ENCODE measurements at places on chromosomes 16 and 17. TPM values are rescaled to one million over a fixed set of nuclear protein-coding genes. Genes with fewer than 3 reads are reported as not detected.

Gene PERCC1
- not detected for total RNA-seq

DNA sequence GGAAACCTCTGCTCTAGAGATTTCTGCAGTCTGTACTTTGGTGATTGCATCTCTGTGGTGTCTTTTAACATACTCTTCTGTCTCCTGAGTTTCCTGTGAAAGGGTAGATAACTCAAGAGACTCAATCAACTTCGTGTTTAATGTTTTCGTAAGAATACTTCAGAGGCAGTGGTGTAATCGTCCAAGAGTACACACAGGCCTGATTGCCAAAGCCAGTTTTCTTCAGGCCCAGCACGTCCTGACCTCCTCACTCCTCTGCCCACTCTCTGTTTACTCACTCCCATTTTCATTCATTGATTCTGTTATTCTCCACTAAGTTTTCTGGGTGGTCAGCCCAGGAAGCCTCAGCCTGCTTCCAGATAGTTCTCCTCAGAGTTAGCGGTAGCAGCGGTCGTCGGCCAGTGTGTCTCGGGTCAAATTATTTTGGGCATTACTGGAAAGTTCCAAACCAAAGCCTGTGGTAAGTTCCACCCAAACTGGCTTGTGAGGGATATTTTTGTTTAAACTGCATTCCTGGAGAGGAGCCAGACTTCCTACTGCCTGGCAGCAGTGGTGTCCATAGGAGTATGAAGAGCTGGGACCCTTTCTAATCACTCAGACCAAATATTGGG is 293.2 kb downstream of the WWOX start:
- no peak for DNase-seq

DNA sequence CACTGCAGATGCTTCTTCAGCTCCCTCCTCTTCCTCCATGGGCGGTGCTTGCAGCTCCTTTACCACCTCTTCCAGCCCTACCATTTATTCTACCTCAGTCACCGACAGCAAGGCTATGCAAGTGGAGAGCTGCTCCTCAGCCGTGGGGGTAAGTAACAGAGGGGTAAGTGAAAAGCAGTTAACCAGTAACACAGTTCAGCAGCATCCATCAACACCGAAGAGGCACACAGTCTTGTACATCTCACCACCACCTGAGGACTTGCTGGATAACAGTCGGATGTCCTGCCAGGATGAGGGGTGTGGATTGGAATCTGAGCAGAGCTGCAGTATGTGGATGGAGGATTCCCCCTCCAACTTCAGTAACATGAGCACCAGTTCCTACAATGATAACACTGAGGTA is 79.3 kb downstream of the NQO1 start:
- DNase-seq = no peak

DNA sequence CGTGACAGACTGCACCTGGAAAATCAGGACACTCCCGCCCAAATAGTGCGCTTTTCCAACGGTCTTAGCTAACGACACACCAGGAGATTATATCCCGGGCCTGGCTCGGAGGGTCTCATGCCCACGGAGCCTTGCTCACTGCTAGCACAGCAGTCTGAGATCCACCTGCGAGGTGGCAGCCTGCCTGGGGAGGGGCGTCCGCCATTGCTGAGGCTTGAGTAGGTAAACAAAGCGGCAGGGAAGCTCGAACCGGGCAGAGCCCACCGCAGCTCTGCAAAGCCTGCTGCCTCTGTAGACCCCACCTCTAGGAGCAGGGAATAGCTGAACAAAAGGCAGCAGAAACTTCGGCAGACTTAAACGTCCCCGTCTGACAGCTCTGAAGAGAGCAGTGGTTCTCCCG is 5.1 kb downstream of the GALNS start:
- no peak for DNase-seq

DNA sequence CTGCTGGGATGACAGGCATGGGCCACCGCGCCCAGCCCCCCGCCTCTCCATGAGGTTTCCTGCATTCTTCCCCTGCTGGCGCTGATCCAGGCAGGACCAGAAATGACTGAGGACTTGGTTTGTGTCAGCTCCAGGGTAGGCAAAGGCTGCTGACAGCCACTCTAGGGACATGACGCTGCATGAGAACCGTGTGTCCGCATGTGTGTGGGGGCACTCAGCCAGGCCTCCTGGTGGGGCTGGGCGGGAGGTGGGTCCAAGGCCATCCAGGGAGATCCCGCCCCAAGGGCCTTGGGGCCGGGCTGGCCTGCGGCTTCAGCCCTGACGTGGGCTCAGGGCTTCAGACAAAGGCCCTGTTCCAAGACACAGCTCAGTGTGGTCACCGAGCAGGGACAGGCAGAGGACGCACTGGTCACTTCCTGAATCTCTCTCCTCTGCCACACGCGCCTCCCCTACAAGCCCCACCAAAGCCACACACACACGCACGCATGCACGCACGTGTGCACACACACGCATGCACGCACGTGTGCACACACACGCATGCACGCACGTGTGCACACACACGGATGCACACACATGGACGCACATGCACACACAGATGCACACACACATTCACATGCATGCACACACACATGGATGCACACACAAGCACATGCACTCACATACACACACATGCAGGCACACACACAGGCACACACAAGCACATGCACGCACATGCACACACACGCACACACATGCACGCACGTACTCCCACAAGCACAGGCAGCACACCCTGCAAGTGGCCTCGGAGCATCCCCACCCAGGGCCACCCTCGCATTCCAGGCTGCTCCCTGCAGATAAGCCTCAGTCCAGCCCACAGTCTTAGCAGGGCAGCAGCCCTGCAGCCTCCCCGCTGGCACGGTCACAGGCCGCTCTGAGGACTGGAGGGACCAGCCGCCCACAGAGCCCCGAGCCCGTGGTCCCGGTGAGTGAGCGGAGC is 5.3 kb upstream of the TMEM204 start:
- no peak for DNase-seq

DNA sequence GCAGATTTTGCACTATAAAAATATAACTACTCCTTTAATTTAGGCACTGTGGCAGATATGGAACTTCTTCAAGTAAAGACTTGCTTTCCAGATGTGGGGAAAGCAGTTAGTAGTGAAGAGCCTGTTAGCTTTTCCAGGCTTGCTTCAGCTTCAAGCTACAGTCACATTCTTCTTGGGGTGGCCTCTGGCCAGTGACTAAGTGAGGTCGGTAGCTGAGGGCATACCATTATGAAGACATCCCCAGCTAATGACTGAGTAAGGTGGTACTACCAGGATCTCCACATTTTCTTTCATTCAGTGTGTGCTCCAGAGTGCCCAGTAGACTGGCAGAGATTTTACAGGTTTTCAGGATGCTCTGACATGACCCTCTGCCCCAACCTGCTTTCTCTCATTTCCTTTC is 167.1 kb upstream of the KIF2B start:
- DNase-seq = peak; percentile 38

Gene KRT23
- 17.1 TPM for total RNA-seq

DNA sequence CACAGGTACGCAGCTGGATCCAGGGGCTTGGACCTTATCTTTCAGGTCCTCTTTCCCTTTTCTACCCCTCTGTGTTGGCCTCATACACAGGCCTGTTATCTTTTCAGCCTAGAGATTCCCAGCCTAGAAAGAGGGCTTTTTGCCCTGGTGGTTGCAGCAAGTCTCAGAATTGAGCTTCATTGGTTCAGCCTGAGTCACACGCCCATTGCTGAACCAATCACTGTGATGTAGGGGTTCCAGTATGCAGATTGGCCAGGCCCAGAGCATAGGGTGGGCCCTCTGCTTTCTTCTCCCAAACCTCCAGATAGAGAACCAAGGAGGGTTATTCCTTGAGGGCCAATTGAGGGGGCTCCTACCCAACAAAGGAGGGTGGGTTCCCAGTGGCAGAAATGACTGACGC is 32.8 kb downstream of the GPT2 start:
- no peak for DNase-seq

- no peak for DNase-seq
Measured at GRCh38 chr16:67199011-67199807, at the start of gene ELMO3. TSS of gene ELMO3 (plus strand) at chr16:67199131. CDS start at chr16:67199327, 196 bp downstream.

Gene RNF43
- total RNA-seq = 1.7 TPM

Gene UNC45B
- total RNA-seq = not detected

DNA sequence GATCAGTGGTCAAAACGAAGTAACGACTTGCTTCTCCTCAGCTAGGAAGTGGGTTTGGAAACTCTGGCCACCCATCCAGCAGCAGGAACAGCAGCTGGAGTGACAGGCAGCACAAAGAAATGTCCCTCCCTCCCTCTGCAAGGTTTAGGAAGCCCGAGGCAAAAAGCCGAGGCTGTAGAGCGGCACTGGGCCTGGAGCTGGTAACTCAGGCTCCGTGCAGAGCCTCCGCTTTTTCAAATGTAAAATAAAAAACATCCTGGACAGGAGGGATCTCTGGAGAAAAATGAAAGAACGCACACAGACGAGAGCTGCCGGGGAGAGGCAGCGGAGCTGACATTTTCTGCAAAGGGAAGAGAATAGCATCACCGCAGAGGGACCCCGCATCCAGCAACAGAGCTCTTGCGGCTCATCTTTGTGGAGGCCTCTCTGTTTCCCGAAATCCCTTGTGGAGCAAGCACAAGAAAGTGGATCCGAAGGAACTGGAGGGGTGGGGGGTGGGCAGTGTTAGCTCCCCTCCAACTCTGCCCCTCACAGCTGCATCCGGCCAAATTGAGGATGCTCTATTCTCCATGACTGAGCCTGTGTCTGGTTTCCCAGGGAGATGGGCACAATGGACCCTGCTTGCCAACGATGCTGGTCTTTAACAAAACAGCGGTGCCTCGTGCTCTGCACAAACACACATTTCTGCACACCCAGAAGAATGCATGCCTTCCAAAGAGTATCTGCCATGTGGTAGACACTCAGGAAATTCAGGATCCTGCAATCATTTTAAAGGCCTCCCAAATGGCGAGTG is 335.5 kb upstream of the ZFHX3 start:
- DNase-seq = no peak

DNA sequence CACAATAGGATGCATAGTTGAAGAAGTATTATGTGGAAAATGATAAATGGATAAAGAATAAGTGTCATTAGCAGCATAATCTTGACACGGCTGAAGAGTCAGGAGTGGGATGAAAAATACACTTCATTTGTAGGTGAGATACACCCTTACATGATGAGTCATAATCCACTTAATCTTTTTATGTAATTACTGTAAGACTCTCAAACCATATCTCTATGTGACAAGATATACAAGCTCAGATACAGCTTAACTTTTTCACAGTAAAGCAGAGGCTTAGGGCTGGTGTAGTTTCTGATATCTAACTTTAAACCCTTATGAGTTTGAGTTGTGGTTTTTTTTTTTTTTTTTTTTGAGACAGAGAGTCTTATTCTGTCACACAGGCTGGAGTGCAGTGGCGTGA is 101.2 kb downstream of the FTO start:
- no peak for DNase-seq

Gene CCL5
- not detected for total RNA-seq

GRCh38 chr16:87101903-87102302 is 215.3 kb downstream of the C16orf95 start:
- no peak for DNase-seq

GRCh38 chr17:61474235-61474927 is 22.2 kb downstream of the TBX4 start:
- no peak for DNase-seq

Gene SLC25A10
- 60.1 TPM for total RNA-seq

DNA sequence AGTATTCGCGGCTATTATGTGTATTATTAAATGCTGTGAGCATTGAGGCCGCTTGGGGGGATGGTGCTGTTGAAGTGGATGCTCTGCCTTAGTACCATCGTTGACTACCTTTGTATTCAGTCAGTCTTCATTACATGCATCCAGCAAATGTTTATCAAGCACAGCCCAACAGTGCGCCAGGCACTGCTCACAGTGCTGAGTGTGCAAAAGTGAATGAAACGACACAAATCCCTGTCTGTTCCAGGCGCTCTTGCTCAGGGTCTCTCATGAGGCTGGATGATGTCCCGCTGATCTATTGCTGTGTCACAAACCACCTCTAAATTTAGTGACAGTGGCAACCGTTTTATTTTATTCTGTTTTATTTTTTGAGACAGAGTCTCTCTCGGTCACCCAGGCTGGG is 53.8 kb downstream of the OTOA start:
- DNase-seq = no peak

Gene LMF1
- total RNA-seq = 2.6 TPM

- no peak for DNase-seq
Measured at GRCh38 chr17:1109606-1110540, 69.9 kb downstream of the ABR start.

Gene HCRT
- total RNA-seq = not detected

DNA sequence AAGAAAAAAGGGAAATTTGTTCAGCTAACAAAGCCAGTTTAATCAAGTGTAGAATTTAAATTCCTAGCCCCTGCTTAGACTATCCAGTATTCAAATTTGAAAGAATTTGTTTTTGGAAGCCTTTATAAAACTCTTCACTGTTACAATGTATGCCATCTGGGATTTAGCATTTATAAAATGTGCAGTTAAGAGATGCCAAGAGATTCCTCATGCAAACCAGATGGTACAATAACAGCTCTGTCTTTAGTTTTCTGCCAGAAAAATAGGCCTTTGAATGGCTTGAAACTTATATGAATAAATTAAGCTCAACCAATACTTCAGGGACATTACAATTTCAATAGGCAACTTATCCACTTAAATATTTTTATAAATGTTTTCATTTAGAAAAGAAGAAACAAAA is 6.8 kb upstream of the ANKS4B start:
- no peak for DNase-seq

Gene CAPNS2
- not detected for total RNA-seq

DNA sequence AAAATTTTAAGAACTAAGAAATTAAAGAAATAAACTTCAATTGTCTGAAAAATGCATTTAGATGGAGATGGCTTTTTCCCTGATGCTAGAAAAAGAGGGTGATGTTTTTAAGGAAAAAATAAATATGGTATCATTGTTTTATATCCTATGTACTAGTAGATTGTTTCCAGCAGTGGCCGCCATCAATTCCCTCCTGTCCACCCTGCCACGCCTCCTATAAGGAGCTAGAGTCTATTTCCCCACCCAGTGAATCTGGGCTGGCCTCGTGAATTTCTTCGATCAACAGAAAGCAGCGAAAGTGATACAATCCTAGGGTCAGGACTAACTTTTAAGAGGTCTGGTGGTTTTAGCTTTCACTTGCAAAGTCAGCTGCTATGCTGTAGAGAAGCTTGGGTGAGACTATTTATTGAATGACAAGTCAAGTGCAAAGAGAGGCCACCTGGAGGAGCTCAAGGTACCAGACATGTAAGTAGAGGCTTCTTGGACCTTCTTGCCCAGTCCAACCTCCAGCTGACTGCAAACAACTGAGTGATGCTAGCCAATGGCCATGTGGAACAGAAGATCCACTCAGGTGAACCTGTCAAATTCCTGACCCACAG is 80.9 kb upstream of the MTMR4 start:
- DNase-seq = no peak

DNA sequence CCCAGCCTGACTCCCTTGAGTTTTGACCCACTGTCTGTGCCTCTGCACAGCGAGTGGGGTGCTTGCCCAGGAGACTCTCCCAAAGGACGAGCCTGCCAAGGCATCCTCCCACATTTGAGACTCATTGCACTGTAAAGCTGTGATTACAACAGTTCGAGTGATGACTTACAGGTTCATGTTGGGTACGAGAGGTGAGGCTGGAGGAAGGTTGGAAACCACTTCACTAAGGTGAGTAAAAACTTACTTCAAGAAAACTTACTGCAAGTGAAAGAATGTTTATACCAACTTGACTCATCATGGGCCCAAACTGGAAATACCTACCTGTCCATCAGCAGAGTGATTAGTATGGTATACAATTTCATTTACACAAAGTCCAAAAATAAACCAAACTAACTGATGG is 360.1 kb upstream of the CDH11 start:
- no peak for DNase-seq

- DNase-seq = peak; percentile 100
Measured at GRCh38 chr17:40915199-40915661, 22.2 kb downstream of the KRT23 start.

Gene HSPB9
- not detected for total RNA-seq

GRCh38 chr17:70871180-70871818 is 702.0 kb downstream of the KCNJ2 start:
- DNase-seq = no peak

All from epithelial cell of proximal tubule (primary cell).